Stimulated activated effector memory CD8-positive, alpha-beta T cell treated with anti-CD3 and anti-CD28 coated beads, Interleukin-12 subunit alpha, Interleukin-12 subunit beta, amount 100 ng/mL, for 72 hours (primary cell): ENCODE measurements at places on chromosomes 2 and 18.

GRCh38 chr2:222878877-222879603 lies 18.2 kb downstream of the ACSL3 start:
- no peak for DNase-seq

DNA sequence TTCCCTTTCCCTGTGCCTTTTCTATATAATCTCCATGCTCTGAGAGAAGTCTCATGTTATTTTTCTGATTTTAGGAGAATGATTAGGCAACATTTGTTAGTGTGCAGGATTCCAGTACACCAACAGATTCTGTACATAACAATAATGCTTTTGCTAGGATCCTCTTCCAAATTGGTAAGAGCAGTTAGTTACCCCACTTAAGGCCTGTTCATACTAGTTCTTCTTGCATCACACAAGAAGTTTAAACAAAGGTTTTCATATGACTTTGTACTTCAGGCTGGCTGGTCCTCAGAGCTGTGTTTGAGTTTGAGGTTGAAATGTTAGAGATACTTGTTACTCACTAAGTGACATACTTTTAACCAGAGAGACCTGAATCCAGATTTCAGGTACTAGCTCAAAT lies 686.9 kb upstream of the NRXN1 start:
- DNase-seq: no peak

DNA sequence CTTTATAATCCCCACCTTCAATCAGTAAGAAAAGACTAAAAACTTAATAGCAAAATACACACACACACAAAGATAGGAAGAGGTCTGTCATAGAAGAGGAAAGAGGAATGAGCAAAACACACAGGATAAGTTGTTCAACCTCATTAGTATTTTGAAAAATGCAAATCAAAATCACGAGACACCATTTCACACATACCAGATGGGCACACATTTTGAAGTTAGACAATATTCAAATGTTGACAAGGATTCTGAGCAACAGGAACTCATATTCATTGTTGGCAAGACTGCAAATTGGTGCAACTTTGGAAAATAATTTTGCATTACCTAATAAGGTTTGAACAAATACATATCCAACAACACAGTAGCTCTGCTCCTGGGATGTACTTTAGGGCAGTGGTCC lies 127.6 kb downstream of the RAB3GAP1 start:
- DNase-seq: no peak

- DNase-seq: no peak
Measured at GRCh38 chr2:239806758-239807434, 218.2 kb downstream of the NDUFA10 start.

- no peak for DNase-seq
Measured at GRCh38 chr2:66866331-66867062, 431.6 kb downstream of the MEIS1 start.

GRCh38 chr2:8679827-8680731 lies 1.8 kb upstream of the ID2 start:
- no peak for DNase-seq

DNA sequence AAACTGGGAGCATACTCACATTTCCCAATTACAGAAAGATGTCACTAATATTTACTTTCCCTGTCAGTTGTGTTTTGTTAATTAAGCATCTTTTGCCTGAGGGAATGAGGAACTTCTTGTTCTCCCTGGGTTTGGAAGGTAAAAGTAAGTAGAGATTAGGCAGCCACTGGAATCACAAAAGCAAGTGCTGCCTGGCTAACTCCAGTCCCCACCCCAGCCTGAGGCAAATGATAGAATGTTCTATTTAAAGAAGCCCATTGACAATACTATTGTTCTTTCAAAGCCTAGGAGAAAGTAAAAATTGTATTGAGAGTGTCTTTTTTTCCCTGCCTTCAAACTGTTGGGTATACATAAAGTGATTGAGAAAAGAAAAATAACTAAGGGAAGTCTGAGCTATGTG lies 93.8 kb downstream of the MBD2 start:
- no peak for DNase-seq

GRCh38 chr2:14749884-14750283 lies 117.4 kb downstream of the LRATD1 start:
- no peak for DNase-seq

GRCh38 chr2:238690511-238690910 lies 157.4 kb upstream of the TWIST2 start:
- no peak for DNase-seq

DNA sequence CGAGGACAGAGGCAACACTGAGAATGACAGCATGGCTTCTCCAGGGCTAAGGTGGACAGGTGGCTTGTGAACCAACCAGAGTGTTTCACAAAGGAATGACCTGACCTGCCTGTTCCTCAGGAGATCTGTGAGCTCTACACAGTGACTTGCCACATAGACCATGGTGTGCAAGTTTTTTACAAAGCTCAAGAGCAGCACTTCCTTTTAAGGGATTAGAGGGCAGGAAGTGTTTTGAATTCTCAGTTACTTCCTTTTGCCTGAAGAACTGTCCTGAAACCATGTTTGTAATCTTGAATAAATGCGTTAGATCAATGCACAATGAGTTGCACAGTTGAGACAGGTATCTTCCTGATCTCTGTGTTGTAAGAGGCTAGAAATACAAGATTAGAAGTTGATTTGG lies 421.9 kb downstream of the THSD7B start:
- no peak for DNase-seq

GRCh38 chr18:22337306-22337705 lies 80.4 kb downstream of the CTAGE1 start:
- no peak for DNase-seq

DNA sequence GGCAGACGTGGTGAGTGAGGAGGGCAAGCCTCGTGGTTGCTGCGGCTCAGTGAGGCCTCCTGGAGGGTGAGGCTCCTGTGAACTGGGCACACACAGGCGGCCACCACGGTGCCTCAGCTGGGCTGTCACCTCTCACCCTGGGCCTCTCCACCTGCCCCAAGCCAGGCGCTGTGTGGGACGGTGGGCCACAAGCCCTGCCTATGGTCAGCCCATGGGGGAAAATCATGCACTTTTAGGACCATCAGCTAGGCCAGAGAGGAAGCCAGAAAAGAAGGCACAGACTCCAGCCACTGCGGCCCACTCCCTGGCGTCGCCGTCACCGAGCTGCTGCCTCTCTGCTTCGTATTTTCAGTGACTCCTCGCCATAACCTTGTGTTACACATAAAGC lies 28.5 kb upstream of the HS6ST1 start:
- DNase-seq: no peak

DNA sequence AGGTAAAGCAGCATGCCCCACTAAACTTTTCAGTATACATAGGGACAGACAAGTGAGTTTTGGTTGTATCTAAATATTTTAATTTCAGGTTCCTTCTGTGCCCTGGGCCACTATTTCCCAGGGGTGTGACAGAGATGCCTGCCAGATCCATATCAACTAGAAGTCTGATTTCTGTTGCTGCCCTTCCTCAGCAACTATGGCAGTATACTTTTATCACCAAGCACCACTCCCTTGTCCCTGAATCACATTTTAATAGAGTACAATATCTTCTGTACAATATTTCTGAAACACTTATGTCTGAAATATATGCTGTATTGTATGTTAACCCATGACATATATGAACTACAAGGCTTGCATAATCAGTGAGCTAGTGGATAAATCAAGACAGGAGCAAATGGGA lies 117.6 kb downstream of the HIBCH start:
- DNase-seq: no peak

- peak; percentile 81 for DNase-seq
Measured at GRCh38 chr2:38602136-38602731, 494 bp downstream of the HNRNPLL start.

- no peak for DNase-seq
Measured at GRCh38 chr2:38751596-38752410, 642 bp upstream of the SRSF7 start.

GRCh38 chr2:8141079-8141707 lies 540.7 kb upstream of the ID2 start:
- DNase-seq: no peak
